GM12891 (cell line): ENCODE measurements at places on chromosomes 7 and 10.

DNA sequence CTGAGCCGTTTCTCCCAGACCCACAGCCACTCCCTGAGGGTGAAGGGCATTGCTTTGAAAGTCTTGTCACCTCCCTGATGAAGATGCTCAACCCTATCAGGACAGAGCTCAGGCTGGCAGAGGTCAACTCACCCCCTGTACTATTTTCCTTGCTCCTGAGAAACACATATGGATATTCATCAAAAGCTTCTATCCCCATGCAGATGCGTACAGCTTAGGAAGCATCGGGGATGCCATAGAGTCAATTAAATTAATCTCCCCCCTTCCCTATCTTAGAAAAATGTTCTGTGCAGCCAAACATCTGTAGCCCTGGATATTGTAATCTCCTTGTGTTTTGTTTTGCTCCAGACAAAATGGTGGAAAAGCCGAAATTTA, 67.2 kb downstream of the EMX2 start:
- no peak for DNase-seq

DNA sequence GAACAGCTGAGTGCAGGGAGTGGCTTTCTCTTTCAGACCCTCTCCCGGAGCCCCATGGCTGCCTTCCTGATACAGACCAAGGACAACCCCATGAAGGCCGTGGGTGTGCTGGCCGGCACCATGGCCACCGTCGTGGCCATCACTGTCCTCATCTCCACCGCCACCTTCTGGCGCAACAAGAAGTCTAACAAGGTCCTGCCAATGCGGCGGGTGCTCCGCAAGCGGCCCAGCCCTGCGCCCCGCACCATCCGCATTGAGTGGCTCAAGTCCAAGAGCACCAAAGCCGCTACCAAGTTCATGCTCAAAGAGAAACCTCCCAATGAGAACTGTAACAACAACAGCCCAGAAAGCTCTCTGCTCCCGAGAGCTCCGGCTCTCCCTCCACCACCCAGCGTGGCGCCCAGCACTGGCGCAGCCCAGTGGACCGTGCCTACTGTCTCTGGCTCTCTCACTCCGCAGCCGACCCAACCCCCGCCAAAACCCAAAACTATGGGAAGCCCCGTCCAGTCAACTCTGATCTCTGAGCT, 11.2 kb downstream of the LRIT2 start:
- DNase-seq: no peak

GRCh38 chr7:11170863-11171568, 197.3 kb downstream of the PHF14 start:
- no peak for DNase-seq

- no peak for DNase-seq
Measured at GRCh38 chr7:69095649-69096048, 502.6 kb upstream of the AUTS2 start.

DNA sequence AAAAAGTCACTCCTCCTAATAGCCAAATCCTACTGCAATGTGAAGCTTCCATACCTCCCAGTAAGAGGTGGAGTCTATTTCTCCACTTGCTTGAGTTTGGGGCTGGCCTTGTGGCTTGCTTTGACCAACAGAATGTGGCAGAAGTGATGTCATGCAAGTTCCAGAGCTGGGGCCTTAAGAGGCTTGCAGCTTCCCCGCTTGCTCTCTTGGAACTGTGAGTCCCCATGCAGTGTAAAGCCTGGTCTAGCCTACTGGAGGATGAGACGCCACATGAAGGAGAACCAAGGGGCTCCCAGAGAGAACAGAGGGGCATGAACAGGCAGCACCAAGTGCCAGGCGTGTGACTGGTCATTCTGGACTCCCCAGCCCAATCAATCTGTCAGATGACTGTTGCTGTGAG, 58.6 kb upstream of the OPALIN start:
- DNase-seq: no peak

GRCh38 chr10:128568990-128569945, 443.0 kb upstream of the MKI67 start:
- DNase-seq: no peak

DNA sequence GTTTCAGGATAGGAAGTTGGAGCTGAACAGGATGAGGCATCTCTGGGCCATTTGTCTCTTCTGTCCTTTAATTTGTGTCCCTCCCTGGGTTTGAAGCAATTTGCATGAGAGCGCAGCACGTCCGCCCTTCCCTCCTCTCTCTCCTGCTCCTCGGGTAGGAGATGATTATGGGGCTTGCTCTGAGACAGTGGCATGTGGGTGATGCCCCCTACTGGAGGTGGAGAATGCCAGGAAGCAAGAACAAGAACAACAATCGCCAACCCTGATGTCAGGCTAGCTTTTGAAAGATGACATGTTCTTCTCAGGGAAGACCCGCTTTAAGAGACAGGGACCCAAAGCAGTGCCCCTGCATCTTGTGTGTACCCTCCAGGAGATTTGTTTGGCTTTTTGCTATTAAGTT, 63.9 kb upstream of the LOXL4 start:
- no peak for DNase-seq

DNA sequence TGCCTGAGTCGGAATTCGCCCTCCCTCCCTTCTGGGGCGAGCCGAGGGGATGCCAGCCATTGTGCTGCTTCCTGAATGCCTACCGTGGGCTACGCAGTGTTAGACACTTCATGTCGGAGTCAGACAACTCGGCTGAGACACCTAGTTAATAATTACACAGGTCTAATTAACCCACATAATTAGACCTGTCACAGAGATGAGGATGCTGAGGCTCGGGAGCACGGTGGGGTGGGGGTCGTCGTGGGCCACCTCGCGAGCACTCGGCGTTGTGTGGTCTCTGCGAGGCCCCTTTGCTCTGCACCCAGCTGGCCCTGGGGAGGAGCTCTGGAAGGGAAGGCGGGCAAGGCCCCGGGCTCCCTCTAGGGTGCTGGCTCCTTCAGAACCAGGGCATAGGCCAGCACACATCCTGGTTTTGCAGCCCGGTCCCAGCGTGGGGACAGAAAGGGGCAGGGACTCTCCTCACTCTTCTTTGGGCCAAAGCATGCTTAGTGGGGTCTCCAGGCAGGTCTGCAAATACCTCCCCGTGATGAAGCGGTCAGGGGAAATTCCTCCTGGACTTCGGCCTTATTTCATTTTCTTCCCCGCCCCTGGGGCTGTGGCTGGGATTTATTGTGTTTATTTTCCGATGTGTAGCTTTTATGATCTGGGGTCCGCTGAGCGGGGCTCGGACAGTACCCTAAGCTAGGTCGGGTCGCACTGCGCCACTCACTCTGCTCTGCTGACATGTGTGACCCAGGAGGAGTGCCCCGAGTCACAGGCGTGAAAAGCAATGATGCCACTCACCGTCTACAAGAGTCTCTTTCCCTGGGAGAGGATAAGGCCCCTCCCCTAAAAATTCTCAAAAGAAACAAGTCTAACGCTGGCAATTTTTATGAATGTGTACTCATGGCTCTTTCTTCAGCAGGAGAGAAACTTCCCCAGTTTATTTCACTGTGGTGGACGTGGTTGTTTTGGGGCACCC, 4.9 kb upstream of the FOXL3 start:
- no peak for DNase-seq

DNA sequence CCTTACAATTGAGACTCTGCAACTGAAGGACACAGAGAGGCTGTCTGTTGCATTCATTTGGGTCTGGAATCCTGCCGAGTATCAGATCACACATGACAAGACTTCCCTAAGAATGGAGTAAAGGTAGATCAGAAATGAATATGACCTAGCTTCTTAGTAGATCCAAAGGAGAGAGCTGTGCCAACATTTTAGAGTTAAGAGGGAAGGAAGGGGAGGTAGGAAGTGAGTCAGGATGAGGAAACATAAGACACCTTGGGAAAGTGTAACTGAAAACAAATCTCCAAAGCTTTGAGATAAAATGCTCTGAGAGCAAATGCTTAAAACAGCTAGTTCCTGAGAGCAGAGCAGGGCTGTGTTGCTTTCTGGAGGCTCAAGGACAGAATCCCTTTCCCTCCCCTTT, 6.1 kb upstream of the SLC25A13 start:
- DNase-seq: no peak

DNA sequence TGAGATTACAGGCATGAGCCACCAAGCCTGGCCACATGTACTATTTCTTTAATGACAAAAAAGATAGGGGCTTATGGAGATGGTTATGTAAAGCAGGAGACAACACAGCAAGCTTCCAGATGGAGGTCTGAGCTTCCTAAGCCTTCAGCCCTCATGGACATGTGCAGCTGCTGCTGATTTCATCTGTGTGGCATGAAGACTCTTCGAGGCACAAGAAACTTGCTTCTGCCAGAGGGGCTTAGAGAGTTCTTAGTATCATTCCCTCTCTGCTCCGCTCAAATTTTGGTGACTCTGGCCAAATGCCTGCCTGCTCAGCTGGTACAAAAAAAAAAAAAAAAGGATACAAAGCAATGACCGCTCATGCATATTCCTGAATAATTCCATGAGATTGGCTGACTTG, 552.5 kb downstream of the TYW1 start:
- no peak for DNase-seq

- DNase-seq: no peak
Measured at GRCh38 chr7:130995252-130996081, 261.5 kb upstream of the KLF14 start.

- DNase-seq: no peak
Measured at GRCh38 chr10:10892290-10892875, 125.3 kb upstream of the CELF2 start.

DNA sequence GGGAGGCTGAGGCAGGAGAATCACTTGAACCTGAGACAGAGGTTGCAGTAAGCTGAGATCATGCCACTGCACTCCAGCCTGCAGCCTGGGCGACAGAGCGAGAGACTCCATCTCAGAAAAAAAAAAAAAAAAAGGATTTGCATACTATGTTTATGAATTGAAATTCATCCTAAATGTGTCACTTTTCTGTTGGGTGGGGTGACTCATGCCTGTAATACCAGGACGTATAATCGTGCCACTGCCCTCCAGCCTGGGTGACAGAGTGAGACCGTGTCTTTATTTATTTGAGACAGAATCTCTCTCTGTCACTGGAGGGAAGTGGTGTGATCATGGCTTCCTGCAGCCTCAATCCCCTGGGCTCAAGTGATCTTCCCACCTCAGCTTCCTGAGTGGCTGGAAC, 5.8 kb downstream of the ZNF212 start:
- DNase-seq: no peak

DNA sequence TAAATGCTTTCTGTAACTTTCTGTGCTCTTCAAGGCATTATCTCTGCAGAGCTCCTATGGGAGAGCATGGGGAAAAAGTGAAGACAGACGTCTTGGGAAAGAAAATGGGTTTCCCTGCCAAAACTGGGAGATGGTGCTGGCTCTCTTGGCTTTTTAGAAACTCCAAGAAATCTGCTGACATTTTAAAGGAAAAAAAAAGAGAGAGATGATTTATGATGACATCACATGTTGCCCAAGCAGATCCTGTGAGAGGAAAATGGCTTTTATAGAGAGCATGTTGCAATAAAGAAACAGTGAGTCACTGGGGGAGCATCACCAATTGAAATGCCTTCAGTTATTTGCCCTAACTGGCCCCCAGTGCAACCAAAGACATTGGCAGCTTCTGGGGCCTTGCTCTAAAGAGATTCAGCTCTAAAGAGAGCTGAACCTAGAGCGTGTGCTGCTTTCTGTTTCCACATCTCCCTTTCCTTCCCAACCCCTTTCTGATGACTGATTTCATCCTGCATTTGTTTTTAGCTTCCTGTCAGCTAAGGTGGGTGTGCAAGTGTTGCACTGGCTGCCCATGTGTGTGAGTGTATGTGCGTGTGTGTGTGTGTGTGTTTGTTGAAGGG, 37.7 kb downstream of the LRMDA start:
- DNase-seq: no peak

GRCh38 chr7:24406789-24407299, 122.9 kb downstream of the NPY start:
- DNase-seq: no peak

- DNase-seq: no peak
Measured at GRCh38 chr10:29471544-29471859, 163.3 kb downstream of the SVIL start.

- DNase-seq: no peak
Measured at GRCh38 chr10:42177077-42177792, 461.1 kb downstream of the ZNF33B start.

DNA sequence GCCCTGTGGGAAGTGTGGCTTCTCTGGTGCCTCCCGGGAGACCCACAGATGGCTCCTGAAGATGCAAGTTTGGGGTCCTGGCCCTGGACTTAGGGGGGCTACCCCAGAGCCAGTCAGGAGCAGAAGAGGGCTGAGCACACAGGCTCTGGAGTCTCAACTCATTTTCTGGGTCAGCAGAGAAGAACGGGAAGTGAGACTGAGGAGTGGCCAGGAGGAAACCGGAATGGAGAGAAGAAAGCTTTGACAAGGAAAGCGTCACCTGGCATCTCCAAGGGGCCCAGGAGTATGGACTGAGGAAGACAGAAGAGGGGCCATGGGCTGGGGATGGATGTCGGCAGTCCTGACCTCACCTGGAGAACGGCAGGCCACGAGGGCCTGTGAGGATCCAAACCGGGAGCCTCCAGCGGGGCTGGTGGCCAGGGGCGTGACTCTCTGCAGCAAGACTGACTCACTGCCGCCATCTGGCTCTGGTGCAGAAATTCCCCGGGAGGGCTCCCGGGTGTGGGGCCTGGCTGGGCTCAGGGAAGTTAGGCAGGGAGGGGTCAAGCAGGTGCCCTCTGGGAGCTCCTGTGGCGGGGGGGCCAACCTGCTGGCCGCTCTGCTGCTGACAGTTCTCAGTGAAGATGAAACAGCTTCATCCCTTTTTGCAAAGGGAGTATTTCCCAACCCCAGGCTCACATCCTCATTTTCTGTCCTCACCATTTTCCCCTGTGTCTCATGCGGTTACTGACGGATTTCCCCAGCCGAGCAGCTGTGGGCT, 23.6 kb downstream of the DAGLB start:
- no peak for DNase-seq

DNA sequence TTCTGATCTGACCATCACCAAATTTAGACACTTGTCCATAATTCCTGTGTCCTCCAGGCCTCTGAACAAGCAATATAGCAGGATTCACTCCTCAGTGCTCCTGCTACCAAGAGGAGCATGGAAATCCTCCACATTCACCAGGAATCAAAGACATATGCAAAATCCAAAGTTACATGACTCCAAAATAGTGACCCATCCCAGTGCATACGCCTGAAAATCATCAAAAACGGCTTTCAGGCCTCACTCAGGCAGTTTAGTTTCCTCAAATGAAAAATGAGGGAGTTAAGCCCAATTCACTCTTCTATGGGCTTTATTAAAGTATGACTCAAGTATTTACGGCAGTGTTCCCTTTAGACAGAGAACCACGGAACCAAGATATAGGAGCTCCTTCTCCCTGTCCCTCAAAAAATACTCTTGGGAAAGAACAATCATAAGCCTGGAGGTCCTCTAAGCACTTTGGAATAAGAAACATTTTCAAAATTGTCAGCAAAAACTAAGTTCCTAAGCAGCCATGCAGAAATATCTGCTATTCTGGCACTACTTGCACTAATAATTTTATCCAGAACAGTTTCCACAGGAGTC, 240.7 kb downstream of the PARD3 start:
- no peak for DNase-seq

DNA sequence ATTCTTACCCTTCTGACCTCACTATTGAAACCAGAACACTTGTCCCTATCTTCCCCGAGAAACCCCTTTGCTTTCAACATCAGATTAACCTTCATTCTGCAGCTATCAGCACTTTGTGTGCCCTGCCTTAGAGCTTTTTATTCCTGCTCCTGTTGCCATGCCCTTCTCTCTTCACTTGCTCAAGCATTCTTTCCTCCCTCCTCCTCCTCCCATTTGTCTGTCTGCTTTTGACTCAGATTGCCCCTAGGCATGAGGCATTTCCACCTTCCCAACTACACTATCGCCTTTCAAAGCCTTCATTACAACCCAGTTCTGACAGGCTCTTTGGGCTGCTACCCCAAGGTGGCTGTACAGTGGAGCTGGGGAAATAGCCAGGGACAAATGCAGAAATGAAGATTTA, 143.3 kb downstream of the SLC25A13 start:
- no peak for DNase-seq
